Breast epithelium (tissue), 4 donors: ENCODE measurements at places on chromosomes 7 and 10.

GRCh38 chr7:255038-255435, 34.9 kb upstream of the FOXL3 start:
- DNase-seq: no peak

DNA sequence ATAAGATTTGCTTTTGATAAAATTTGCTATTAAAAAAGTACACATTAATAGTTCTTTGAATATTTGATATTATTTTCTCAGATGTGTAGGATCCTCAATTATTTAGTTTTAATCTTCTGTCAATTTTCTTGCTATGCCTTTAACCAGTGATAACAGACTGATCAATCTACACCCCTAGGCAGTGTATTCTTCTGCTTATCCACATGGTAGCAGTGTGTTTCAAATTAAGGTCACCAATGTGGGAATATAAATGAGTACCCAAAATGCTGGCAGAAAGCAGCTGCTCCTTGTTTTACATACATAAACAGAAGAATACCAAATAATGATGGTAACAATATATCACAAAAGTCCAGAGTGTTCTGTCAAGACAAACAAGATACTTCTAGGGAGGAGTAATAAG, 87.0 kb downstream of the SKAP2 start:
- no peak for DNase-seq

DNA sequence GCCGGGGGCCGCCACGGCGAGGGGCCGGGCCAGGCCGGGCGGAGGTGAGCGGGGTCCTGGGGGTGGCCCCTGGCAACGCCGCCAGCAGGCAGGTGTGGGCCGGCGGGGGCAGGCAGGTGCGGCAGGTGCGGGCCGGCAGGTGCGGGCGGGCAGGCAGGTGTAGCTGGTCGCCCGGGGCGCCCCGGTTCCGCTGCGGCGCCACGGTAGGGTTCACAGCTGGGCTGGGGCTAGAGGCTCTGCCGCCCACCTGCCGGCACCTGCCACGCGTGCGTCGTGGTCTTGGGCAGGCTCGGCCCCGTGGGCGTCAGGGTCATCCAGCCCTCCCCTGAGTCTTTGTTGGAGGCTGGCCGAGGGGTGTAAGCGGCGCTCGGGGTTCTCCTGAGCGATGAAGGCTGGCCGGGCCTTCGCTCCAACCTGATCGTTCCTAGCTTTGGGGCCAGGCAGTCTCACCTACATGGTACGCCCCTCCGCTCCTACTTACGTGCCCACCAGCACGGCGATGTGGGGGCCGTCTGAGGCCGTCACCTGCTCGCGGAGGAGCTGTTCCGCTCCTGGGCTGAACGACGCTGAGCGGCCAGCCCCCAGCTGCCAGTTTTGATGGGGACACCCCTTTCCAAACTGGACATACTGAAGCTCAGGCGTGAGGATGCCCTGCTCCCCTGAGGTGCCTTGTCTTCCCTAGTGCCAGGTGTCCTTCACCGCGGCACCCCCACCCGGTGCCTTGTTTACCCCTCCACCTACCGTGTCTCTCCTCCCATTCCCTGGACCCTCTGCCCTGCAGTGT, 493 bp downstream of the ZMIZ2 start:
- no peak for DNase-seq

- DNase-seq: no peak
Observed at GRCh38 chr10:8103543-8103942, 49.1 kb downstream of the GATA3 start.

GRCh38 chr10:21261842-21262294, 263.6 kb downstream of the SKIDA1 start:
- no peak for DNase-seq

- DNase-seq: no peak
Observed at GRCh38 chr7:13091974-13092707, 404.7 kb downstream of the ARL4A start.
